ENCODE measurements at places on chromosomes 3 and 15.

DNA sequence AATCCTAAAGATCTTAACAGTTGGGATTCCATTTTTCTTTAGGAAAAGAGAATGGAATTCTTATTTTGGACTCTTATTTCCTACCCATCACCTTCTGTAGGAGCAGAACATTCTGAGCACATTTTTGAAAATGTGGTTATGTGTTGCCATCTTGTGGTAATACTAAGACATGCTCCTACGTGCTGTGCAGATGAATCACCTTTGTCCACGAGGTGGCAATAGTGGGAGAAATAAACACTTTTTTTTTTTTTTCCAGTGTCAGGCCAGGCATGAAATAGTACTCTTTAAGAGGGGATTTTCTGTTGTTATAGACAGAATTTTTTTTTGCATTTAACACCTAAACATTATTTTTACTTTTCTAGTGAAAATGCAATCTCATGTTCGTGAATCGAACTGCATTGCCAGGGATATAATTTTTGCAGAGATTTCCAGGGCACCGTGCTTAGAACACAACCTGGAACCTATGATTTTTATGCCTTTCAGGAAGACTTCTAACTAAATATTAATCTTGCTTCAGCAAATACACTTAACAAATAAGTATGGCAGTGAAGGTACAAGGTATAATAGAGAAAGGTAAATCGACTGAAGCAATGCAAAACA lies 196.6 kb downstream of the GAP43 start:
- peaks cover under 1% of the 10 kb centered on the region for H3K27me3 ChIP-seq
- no peak for DNase-seq
- H3K36me3 ChIP-seq, result no peaks in the 10 kb centered on the region
- no peaks in the 10 kb centered on the region for H3K4me1 ChIP-seq
- H3K27ac ChIP-seq, result no peak overlapping the region

DNA sequence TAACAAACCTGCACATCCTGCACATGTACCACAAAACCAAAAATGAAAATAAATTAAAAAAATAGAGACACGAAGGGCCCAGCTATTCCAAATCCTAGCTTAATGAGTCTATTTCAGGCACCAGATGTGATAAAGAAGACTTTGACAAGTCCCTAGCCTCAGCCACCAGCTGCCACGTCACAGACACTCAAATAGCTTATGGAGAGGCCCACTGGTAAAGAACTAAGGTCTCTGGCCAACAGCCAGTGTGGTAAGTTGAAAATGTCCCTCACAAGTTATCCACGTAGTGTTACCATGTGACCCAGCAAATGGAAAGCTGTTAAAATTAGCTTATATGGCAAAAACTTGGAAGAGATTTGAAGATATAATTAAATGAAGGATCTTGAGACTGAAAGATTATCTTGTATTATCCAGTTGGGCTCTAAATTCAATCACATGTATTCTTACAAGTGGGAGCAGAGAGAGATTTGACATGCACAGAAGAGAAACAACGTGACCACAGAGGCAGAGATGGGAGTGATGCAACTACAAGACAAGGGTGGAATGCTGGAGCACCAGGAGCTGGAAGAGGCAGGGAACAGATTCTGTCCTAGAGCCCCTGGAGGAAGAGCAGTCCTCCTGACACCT lies 10.9 kb downstream of the ACSBG1 start:
- H3K4me1 ChIP-seq, result no peaks in the 10 kb centered on the region
- DNase-seq, result no peak
- no peak overlapping the region for H3K4me3 ChIP-seq
- H3K27ac ChIP-seq, result no peak overlapping the region
- H3K36me3 ChIP-seq, result no peaks in the 10 kb centered on the region

- H3K27me3 ChIP-seq, result peaks cover under 1% of the 10 kb centered on the region
- no peak overlapping the region for H3K27ac ChIP-seq
- no peak for DNase-seq
- H3K4me3 ChIP-seq, result no peak overlapping the region
- no peaks in the 10 kb centered on the region for H3K36me3 ChIP-seq
These were observed 49.4 kb downstream of the GTF2E1 start for GRCh38 chr3:120791913-120792312.

DNA sequence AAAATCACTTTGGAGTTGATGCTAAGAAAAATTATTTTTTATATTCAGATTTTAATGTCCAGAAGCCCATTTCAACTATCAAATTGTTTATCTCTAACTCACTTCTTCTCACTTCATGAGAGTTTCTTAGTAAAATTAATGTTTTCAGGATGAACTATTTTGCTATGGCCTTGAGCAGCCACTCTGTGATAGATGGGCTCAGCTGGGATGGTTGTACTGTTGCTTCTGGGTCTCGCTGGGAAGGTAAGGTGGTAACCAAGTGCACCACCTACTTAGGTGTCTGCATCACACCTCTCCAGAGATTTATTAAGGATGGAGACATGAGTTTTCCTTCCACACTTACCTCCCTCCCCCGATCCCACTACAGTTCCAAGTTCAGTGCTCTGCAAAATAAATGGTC lies 110.3 kb upstream of the ATP2B2 start:
- no peak overlapping the region for H3K27ac ChIP-seq
- no peaks in the 10 kb centered on the region for H3K36me3 ChIP-seq
- DNase-seq, result no peak
- H3K4me1 ChIP-seq, result no peaks in the 10 kb centered on the region
- H3K27me3 ChIP-seq, result peaks cover 8% of the 10 kb centered on the region

- no peaks in the 10 kb centered on the region for H3K36me3 ChIP-seq
- no peak overlapping the region for H3K4me3 ChIP-seq
- H3K27ac ChIP-seq, result no peak overlapping the region
- H3K4me1 ChIP-seq, result no peaks in the 10 kb centered on the region
These were observed 66.9 kb upstream of the PLAAT1 start for GRCh38 chr3:193174140-193174539.
